HFFc6 (cell line): ENCODE measurements at places on chromosomes 16 and 17. TPM values are rescaled to one million over a fixed set of nuclear protein-coding genes. Genes with fewer than 3 reads are reported as not detected.

- no peak overlapping the region for H3K4me3 ChIP-seq
- no peaks in the 10 kb centered on the region; the same call in none of the 2 replicates for H3K27me3 ChIP-seq
- no peaks in the 10 kb centered on the region for H3K4me1 ChIP-seq
- no peak for DNase-seq
Observed at GRCh38 chr16:13414154-13414553, 505.8 kb upstream of the ERCC4 start.

- no peak overlapping the region for H3K4me3 ChIP-seq
- no peaks in the 10 kb centered on the region for H3K4me1 ChIP-seq
- H3K27ac ChIP-seq, result no peak overlapping the region
- peaks cover 2% of the 10 kb centered on the region; the same call in 1 of the 2 replicates for H3K27me3 ChIP-seq
Observed at GRCh38 chr16:79472426-79472825, 128.1 kb downstream of the MAF start.

- no peaks in the 10 kb centered on the region for H3K36me3 ChIP-seq
- H3K4me1 ChIP-seq, result peaks cover 13% of the 10 kb centered on the region
- DNase-seq, result no peak
- H3K27me3 ChIP-seq, result peaks cover 4% of the 10 kb centered on the region
Observed at GRCh38 chr17:19399750-19400450, 11.1 kb upstream of the RNF112 start.

UNC45B gene
- total RNA-seq, result not detected in 3 replicates

ADAD2 gene
- total RNA-seq, result not detected in 2 replicates
